Adrenal gland (tissue), 19 donors: ENCODE measurements at places on chromosomes 7 and 10. TPM values are rescaled to one million over a fixed set of nuclear protein-coding genes. Genes with fewer than 3 reads are reported as not detected.

- DNase-seq = no peak
Observed at GRCh38 chr7:87702326-87702725, 74.1 kb downstream of the RUNDC3B start.

DNA sequence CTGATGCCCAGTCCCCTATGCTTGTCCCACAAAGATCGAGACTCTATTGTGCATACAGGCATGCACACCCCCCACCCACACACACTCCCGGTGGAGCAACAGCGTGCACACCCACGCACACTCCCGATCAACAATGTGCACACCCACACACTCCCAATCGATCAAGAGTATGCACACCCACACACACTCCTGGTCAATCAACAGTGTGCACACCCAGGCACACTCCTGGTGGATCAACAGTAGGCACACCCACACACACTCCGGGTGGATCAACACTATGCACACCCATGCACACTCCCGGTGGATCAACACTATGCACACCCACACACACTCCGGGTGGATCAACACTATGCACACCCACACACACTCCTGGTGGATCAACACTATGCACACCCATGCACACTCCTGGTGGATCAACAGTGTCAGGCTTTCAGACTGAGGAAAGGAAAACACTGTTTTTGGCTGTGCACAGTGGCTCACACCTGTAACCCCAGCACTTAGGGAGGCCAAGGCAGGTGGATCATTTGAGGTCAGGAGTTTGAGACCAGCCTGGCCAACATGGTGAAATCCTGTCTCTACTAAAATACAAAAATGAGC, 118.8 kb downstream of the PTPRN2 start:
- DNase-seq = no peak

- no peak for DNase-seq
Observed at GRCh38 chr10:78982726-78983125, 86.0 kb upstream of the ZMIZ1 start.

- DNase-seq = no peak
Observed at GRCh38 chr10:125060482-125060825, 99.9 kb downstream of the CTBP2 start.

DNA sequence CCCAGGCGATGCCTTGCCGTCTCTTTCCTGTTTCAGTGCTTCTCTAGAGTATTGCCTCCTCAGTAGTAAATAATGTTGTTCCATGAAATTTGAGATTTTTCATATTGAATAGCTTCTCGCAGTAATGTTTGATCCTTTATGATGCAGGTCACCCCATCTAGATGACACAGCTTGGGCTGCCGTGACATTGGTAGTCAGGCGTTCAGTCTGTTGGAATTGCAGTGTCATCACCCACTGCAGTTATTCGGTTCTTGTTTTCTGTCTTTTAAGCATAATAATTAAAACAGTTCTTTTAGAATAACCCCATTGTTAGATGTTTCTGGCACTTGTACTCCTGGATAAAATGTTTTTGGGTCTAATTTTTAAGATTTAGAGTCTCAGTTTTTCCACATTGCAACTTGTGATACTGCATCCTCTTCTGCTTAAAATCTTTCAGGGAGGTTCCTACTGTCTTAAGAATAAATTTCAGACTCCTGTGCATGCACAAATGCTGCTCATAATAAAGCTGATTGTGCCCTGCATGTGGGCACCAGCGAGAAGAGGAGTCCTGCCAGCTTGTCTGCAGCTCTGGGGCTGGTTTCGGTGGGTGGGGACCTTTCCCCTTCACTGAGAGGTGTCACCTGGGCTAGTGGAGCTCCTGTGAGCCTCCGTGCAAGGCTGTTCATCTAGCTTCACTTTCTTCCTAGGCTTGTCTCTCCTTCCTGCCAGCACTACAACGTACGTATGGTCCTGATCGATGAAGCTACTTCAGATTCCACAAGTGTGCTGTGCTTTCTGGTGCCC, 44.8 kb downstream of the SDK1 start:
- DNase-seq = no peak

DNA sequence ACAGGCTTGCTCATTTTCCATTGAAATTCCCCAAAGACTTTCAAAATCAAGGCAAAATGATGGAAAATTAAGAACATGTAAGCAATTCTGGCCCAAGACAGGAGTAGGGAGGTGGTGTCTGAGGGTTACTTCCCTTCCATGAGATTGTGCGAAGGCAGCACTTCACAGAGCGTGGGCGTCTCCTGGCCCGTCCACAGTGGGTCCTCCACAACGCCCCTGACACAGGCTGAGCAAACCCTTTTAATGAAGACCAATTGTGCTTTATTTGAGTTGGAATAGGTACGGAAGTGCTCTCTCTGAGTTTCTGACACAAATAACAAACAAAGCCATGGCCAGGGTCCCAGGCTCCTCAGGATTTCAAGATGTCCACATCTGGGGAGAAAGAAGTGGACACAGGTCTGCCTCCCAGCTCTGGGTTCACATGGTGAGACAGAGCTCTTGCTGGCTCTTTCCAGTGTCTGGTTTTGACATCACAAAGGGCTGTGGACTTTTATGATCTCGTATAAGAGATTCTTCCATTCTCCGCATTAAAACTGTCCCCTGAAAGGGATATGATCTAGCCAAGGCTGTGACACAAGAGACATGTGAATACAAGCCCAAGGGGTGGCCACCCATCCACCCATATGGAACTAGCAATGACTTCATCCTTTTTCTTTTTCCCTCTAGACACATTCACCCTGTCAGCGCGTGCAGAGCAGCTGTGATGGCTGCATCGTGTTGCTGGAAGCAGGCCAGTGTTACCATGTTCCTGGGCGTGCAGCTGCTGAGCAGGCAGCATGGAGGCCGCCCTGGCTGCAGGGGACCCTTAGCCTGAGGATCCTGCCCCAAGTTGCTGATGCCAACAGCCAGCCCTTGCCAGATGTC, 145.6 kb downstream of the ADAM12 start:
- no peak for DNase-seq

DNA sequence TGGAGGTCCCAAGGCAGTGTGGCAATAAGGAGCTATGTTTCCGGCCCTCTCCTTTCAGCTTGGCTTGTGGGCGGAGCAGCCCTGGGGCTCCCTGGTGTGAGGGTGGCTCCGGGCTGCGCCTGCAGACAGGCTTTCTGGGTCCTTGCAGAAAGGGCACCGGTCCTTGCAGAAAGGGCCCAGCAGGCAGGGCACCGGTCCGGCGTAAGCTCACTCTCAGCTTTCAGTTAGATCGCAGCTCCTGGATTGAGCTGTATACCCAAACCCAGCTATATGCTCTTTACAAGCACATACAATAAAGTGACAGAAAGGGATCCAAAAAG, 293.8 kb upstream of the SHH start:
- peak; percentile 70 for DNase-seq

- DNase-seq = no peak
Observed at GRCh38 chr7:48414011-48414732, 242.9 kb downstream of the ABCA13 start.

GRCh38 chr10:124532106-124532641, 70.6 kb downstream of the LHPP start:
- DNase-seq = no peak

DNA sequence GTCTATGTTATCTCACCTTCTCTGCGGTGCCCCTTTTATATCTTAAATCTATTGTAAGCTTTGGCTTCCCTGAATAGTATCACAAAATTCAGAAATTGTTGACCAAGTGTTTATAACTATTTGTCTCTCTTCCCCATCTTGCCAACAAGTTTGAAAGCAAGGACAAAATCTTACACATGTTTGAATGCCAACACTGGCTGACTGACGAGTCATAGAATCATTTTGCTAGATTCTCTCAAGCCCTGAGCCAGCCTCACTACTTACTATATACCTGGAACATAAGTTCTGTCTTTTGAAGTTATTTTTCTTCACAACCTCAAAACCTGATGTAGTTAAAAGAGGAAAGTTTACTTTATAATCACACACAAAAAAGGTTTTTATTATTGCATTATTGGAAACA, 700.7 kb downstream of the PHTF2 start:
- DNase-seq = no peak

- no peak for DNase-seq
Observed at GRCh38 chr10:11322698-11323097, 288.8 kb downstream of the USP6NL start.

GRCh38 chr7:117793521-117793920, 79.7 kb downstream of the CTTNBP2 start:
- DNase-seq = no peak

GRCh38 chr7:158428837-158429753, 158.5 kb downstream of the PTPRN2 start:
- DNase-seq = no peak

- DNase-seq = no peak
Observed at GRCh38 chr10:95998255-95998784, 45.1 kb upstream of the CCNJ start.

DNA sequence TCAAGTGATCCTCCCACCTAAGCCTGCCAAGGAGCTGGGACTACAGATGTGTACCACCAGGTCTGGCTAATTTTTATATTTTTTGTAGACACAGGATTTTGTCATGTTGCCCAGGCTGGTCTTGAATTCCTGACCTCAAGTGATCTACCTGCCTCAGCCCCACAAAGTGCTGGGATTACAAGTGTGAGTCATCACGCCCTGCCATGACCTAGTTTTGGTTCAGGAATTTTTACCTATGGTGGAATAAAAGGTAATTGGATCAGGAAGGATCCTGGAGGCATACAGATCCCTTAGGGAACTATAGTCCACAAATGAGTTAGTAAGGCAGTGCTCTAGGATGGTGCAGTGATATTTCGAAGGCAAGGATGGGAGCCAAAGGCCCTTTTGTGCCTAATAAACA, 717.9 kb downstream of the PHTF2 start:
- DNase-seq = no peak

PLEKHS1 gene
- not detected for total RNA-seq

IRF5 gene
- total RNA-seq = 16.5 TPM

CCL24 gene
- 0.91 TPM for total RNA-seq

GIMAP4 gene
- 37.8 TPM for total RNA-seq

TLX1 gene
- total RNA-seq = not detected

ZNF467 gene
- total RNA-seq = 10.0 TPM
